ENCODE measurements at places on chromosomes 6 and 20.

DNA sequence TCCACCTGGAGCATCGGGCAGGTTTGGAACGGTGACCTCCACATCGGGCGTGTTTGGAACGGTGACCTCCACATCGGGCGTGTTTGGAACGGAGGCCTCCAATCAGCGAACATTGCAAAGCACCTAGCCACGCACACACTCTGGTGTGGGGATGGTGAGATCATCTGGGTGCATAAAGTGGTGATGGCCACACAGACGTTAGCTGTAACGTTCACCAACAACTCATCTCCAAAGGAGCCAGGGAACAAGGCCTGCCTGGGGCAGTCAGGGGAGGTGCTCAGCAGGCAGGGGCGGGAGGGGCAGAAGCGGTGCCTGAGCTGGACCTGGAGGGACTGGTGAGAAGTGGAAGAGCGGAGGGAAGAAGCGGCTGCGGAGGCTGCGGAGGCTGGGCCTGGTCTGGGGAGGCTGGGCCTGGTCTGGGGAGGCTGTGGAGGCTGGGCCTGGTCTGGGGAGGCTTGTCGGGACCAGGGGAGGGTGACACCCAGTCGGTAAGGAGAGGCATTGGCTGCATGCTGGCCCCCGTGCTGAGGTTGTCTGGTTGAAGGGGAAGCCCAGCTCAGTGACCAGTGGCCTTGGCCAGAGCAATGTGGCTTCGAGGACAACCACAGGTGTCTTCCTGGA is 89.9 kb downstream of the PSMB1 start:
- DNase-seq = no peak

DNA sequence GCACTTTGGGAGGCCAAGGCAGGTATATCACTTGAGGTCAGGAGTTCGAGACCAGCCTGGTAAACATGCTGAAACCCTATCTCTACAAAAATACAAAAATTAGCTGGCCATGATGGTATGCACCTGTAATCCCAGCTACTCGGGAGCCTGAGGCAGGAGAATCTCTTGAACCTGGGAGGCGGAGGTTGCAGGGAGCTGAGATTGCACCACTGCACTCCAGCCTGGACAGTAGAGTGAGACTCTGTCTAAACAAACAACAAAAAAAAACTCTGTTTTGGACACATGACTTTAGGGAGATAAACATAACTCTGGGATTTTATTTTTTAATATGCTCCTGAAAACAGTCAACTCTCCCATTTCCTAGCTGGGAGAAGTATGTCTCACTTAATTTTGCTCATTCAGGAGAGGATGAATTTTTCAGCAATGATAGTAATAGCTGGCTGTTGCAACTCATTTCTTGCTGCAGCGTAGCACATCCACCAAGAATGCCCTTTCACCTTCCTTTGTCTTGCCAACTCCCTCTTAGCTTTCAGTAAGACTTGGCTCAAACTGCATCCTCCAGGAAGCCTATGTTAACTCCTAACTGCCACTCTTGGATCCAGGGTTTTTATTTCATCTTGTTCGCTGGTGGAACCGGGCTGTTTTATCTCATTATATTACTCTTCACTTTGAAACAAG is 24.3 kb downstream of the TOP1 start:
- DNase-seq = no peak

GRCh38 chr6:12293235-12293930 is 3.2 kb downstream of the EDN1 start:
- DNase-seq = no peak

- DNase-seq = no peak
Measured at GRCh38 chr6:17491416-17492142, 98.2 kb downstream of the CAP2 start.

GRCh38 chr6:1175877-1176276 is 136.0 kb upstream of the FOXQ1 start:
- no peak for DNase-seq

DNA sequence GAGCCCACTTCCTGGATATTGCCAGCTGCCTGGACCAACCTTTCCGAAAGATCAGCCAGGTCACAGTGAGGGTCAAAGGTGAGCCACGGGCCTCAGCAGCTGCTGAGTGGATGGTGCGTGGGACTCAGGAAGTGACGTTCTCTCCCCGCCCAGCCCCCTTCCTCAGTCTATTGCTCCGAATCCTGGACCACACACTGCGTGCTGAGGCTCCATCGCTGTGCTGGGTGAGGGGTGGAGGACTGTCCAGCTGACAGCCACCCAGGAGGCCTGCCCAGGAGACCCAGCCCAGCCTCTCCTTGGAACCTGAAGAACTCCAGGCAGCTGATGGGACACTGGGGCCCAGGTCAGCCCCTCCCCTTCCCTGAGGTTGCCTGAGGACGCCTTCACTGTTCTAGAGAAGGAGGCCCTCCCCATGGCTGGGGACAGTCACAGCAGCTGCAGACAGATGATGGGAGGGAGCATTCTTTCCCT is 94.4 kb upstream of the CD93 start:
- no peak for DNase-seq

DNA sequence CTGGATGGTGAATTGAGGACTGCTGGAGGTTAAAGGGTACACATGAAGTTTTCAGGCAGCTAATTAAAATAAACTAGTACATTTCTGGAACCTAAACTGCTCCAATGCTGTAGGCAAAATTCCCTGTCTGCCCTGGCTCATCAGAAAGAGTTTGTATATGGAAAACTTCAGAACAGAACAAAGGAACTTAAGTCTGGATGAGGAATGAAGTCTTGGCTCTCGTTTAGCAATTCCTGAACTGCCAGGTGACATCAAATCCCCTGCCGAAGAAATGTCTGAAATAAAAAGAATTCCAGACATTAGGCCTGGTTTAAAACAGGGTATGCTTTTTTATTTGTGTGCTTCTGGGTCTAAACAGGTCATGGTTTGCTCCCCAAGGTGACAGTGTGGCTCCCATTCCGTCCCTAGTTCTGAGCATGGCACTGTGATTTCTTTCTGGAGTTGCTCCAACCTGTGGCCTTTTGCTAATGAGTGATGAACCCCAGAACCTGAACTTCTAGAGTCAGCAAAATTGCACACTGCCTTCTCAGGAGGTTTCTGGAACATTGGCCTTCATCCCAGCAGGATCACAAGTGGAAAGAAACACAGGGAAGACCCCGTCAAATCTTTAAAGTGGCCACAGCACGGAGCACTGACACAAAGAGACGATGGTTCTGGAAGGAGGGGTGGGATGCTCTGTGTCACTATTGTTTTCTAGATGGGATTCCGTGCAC is 129.4 kb upstream of the NAA20 start:
- no peak for DNase-seq

- DNase-seq = no peak
Measured at GRCh38 chr6:51108563-51109234, 290.0 kb downstream of the TFAP2B start.

DNA sequence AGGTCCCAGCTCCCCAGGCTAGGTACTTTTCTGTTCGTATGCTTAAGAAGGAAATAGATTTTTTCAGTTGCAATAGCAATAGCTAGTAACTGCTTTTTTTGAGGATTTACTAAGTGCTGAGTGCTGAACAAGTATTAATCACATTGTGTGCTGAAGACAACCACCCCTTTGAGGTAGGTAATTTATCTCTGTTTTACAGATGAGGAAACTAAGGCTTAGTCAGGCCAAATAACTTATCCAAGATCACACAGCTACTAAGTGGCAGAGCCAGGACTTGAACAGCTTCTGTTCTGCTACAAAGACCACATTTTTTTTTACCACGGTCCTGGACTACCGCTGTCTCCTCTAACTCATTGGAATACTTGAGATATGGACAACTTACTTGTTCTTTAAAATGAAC is 39.8 kb downstream of the LRRN4 start:
- DNase-seq = no peak

DNA sequence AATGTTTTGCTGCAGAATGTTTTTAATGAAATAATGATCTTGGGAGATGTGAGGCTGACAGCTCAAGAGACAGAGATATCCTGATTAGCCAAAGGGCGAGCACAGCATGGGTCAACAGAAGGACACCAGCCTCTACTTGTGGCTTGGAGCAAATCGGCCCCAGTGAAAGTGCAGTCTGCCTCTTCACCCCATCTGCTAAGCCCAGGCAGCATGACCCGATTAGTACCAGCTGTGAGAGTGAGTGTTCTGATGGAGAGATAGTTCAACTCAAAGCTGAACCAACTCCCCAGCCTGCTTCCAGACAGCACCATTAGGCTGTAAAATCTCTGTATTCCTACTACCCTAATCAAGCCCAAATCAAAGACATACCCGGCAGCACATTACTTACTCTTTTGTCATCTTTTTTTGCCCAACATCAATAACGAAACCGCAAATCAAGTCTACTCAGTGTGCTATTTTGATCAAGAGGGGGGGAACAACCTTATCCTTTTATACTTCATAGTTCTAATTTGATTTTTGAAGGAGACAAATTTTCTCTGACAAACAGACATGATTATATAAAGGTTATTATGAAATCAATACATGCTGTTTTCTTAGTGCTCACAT is 514.1 kb upstream of the NRSN1 start:
- no peak for DNase-seq

DNA sequence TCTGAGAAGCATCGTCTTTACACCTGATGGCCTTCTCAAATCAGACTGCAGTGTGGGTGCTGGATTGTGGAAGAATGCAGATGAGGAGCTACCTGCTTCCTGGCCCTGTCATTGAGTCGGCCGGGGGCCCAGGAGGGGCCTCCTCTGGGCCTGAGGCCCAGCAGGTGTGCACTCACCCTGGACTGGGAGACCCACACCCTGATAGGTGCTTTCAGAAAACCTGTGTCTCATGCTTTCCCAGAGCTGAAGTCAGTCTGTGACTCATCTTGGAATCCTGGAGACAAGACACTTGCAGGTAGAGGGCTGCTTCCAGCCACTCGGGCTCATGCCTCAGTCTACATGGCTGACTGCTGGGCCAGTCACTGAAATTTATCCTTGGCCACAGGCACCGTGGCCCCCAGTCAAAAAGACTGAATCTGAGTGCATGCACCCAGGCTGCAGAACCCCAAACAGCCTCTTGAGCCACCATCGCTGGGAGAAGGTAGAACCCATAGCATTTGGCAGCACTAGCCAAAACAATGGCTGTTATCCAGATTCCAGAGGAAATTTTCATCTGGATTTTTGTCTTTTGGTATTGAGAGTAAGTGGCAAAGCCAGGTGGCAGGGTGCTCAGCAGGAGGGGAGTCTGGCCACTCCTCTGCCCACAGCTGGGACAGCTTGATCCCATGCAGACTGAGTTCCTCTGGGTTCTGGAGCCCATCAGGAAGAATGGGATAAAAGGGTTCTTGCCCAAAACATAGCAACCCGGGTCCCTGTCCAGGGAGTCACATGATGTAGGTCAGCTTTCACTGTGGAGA is 182.0 kb upstream of the CST7 start:
- DNase-seq = no peak

GRCh38 chr20:926670-927069 is 10.5 kb upstream of the ANGPT4 start:
- DNase-seq = no peak

- no peak for DNase-seq
Measured at GRCh38 chr6:45587229-45588060, 209.7 kb upstream of the SUPT3H start.

DNA sequence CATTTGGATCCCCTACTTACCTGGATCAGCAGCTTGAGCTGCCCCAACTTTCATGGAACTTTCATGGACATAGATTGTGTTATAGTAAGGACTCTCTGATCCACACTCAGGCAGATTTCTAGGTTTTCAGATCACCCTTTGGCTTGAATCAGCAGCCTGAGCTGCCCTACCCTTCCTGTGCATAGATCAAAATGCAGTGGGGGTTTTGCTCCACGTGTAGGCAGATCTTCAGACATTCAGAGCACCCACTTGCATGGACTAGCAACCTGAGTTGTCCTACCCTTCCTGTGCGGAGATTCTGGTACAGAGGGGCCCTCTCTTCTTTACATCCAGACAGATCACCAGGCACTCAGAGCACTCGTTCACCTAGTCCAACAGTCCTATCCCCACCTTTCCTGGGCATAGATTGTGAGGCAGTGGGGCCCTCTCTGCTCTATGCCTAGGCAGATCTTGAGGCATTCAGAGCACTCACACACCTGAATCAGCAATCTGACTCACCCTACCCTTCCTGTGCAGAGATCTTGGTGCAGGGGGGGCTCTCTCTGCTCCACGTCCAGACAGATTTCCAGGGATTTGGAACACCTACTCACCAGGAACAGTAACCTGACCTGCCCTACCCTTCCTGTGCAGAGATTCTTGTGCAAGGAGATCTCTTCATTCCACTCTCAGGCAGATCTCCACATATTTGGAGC is 705.2 kb upstream of the NRSN1 start:
- DNase-seq = no peak

GRCh38 chr6:104940238-104940892 is 16.5 kb upstream of the LIN28B start:
- DNase-seq = no peak

- no peak for DNase-seq
Measured at GRCh38 chr20:40370800-40371199, 318.2 kb downstream of the MAFB start.

- no peak for DNase-seq
Measured at GRCh38 chr6:160795721-160796120, 93.7 kb downstream of the PLG start.

DNA sequence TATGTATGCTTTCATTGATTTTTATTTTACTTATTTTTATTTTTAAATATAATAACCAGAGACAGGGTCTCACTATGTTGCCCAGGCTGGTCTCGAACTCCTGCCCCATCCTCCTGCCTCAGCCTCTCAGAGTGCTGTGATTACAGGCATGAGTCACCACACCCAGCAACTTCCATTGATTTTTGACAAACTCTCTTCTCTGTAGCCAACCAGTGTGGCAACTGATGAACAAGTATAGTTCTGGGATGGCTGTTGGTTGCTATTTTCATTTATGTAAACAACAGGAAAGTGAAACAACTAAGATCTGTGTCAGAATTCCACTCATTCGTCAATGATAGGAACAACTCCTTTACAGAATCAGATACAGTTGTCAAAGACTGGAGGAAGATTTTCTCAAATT is 356.7 kb upstream of the JARID2 start:
- no peak for DNase-seq

- no peak for DNase-seq
Measured at GRCh38 chr6:5011346-5011745, 7.5 kb upstream of the RPP40 start.

- no peak for DNase-seq
Measured at GRCh38 chr6:73586416-73586974, 65.7 kb upstream of the EEF1A1 start.

DNA sequence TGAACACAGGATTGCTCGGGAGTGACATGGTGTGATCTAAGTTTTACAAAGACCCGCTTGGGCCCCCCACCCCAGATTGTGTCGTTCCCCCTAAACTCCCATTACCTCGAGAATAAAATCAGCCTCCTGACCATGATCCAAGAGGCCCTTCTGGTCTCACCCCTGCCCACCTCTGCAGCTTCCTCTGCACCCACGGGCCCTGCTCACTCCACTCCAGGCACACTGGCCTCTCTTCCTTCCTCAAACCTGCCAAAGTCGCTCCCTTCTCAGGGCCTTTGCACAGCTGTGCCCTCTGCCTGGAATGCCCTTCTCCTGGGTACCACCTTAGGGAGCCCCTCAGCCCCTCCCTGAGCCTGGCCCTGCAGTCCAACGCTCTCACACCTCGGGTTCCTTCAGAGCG is 17.9 kb downstream of the TGM2 start:
- DNase-seq = no peak

- DNase-seq = no peak
Measured at GRCh38 chr20:35049776-35050352, 42.7 kb downstream of the TRPC4AP start.

GRCh38 chr6:44006123-44006871 is 121.0 kb downstream of the MRPL14 start:
- DNase-seq = no peak

GRCh38 chr20:23156842-23157423 is 70.8 kb upstream of the CD93 start:
- DNase-seq = no peak

GRCh38 chr20:58669287-58670006 is 18.4 kb downstream of the STX16 start:
- no peak for DNase-seq

- DNase-seq = no peak
Measured at GRCh38 chr20:21234806-21235483, 68.2 kb upstream of the XRN2 start.

All from stimulated activated CD4-positive, alpha-beta T cell treated with anti-CD3 and anti-CD28 coated beads, Interleukin-1b, Interleukin-23, amount 100 ng/mL, for 1 hour (primary cell).